Ecto neural progenitor cell (in vitro differentiated cells): ENCODE measurements at places on chromosomes 3 and 15.

DNA sequence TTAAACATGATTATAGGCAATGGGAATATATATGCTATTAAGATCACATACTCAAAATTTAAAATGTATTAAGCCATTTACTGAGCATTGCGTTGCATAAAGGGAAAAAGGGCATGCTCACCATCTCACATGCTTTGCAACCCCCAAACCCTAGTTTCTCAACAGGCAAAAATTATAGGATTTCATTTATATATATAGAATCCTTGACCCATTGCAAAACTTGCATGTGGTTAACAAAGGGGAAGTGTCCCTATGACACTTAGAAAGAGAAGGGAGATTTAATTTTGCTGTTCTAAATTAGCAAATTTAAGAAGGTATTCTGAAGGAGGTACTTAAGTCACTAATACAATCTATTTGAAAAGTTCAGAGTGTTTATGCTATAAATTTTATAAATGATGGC, 837.8 kb downstream of the DIPK2A start:
- DNase-seq, result no peak

DNA sequence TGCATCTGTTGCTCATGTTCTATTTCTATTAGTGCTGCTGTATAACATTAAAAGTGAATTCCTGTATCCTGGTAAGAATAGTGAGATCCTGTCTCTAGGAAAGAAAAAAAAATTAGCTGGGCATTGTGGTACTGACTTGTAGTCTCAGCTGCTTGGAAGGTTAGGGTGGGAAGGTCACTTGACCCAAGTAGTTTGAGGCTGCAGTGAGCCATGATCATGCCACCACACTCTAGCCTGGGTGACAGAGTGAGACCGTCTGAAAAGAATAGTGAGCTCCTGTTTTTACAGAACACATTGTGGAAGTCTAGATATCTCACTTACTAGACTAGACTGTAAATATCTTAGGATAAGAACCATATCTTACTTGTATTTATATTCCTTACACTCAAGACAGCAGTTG, 4.6 kb downstream of the ATP11B start:
- DNase-seq, result no peak

DNA sequence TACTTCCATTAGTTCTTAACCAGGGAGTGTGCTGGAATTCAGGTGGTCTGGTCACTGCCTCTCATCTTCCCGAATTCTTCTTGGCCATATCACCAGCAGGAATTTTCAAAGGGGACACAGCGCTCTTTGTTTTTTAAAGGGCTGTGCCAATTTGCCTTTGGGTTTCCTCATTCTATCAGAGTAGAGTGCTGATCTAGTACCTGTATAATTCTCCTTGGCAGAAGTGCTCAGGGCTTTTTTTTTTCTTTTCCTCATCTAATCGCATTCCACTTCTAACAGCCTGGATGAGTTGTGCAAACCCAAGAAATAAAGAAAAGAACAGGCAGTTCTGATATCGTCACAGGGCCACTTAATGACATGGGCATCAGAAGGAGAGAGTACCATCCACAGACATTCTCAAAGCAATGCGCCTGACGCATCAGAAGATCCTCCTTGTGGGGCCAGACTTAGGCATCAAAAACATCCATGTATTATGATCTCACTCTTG, 121.0 kb downstream of the ASB7 start:
- DNase-seq, result peak; percentile 22

DNA sequence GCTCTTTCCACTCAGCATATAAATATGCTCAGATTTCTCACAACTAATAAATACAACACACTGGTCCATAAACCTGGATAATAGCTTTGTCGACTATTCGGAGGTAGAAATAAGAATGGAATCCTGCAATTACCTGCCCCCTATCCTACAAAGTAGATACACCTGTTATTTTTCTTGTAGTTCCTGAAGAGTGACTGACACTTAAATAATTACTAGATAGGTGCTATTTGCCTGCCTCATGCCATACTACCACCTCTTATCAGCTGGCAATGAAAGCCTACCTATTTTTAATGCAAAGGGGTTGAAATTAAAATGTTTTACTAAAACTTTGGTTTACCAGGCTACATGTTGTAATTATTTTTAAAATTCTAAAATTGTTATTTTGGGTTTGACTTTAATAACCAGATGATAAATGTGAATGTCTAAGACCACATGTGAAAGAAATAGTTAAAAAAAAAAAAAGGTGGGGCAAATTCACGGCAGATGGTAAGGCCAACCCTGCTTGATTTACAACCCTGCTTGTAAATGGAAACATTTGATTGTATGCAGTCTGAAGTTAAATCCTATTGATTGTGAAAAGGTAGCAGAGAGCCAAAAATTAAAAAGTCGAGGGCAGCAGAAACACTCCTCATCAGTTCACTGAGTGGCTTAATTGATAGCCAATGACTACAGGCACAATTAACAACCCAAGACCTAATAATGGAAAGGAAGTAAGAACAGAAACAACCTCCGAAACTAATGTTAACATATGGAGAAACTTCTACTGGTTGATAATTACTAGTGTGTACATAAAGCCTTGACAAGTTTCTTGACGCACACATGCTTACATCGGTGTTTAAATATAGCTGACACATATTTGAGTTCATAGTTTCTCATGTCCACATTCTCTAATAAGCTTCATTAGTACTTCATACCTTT, 8.9 kb downstream of the PEAK1 start:
- no peak for DNase-seq

DNA sequence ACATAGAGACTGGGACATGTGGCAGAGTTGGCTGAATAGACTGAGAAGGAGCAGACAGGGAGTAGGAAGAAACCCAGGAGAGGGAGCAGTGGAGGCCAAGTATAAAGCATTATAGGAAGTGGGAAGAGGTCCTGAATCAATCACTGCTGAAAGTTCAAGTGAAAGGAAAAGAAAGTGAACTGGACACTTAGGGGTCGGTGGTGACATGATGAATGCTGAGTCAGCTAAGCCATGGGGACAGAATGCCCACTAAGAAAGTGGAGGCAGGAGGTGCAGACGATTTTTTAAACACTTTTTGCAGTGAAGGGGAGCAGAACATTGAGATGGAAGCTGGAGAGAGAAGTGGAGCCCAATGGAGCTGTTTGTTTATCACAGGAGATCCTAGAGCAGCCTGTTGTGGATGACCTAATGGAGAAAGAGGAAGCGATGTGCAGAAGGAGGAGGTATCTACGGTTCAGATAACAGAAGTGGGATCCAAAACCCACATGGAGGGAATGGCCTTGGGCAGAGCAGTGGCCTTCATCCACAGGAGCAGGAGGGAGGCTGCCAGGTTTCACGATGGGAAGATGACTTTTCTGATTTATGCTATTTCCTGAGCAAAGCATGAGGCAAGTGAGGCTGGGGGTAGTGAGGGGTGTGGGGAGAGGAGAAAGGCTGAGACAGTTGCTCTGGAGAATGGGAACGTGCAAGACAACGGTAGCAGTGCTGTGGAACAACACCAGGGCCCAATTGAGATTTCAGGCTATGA, 208.2 kb downstream of the RPLP1 start:
- no peak for DNase-seq

- DNase-seq, result no peak
Measured at GRCh38 chr3:177405191-177405672, 207.9 kb upstream of the TBL1XR1 start.

DNA sequence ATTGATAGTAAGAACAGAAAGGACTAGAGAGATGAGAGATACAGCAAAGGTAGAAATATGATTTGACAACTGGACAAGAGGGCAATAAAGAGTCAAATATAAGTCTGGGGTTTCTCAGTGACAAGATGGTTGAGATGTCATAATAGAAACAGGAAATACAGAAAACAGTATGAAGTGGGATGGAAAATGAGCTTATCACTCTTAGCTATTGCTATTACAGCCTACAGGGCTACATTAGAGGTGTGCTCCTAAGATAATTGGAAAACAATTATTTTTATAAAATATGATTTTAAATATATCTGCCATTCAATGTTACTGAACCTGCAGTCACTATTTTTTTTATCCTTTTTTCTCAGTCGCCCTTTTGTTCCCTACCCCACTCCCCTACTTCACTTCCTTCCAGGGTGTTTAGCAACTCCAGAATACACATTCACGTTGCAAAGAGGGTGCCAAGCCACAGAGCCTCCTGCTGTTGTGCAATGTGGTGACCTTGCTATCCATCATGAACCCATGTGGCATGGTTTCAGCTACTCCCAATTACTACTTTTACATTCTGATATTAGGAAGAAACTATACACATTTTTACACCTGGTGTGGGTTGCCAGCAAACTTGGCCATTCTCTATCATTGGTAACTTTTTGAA, 6.0 kb downstream of the NRG4 start:
- no peak for DNase-seq

DNA sequence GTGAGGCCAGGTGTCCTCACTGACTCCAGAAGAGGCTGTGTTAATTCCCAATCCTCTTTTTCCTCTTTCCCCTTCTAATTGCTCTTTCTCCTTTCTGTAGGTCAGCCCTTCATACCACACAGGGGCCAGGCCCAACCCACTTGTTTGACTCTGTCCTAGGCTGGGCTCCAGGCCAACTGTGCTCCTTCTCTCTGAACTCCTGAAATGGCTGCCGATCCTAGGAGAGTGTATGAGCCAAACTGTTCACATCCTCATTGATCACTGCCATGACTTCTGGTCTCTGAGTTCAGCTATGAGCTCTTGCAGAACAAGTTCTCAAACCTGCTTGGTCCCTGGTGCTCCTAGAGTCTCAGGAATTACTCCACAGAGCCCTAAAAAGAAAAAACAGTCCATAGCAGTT, 145.1 kb downstream of the VGLL4 start:
- no peak for DNase-seq

GRCh38 chr15:45616901-45617323, 17.9 kb upstream of the SQOR start:
- no peak for DNase-seq
